ENCODE measurements at places on chromosomes 3 and 15.

DNA sequence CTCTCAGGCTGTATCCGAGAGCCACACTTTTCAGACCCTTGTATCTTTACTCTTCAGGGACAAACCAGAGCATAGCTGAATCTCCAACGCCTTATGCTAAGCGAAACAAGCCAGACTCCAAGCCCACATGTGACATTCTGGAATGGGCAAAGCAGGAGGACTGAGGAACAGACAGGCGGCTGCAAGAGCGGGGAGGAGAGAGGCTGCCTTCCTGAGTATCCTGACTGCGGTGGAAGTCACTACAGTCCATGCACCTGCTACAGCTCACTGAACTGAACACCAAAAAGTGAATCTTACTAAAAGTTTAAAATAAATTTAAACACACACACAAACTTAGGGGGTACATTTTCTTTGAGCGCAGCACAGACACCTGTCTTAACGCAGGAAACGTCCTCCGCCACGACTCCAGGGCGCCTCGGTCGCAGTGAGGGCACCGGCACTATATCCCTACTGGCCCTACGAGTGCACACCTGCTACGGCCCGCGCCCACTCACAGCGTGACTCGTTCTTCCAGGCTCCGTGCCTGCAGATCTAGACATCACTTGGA is 1.4 kb downstream of the CYFIP1 start:
- DNase-seq, result no peak

DNA sequence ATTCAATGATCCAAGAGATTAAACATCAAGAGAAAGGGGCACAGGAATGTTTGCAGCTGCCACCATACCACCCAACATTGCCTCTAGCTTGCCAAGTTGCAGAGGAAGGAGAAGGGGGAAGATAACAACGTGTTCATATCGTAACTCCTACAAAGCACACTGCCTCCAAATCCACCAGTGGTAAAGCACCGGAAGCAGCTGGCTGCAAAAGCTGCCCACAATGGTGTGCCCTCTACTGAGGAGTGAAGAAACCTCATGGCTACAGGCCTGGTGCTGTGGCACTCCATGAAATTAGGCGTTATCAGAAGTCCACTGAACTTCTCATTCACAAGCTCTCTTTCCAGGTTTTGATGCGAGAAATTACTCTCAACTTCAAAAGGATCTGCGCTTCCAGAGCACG is 263.9 kb upstream of the STT3B start:
- peak; percentile 49 for DNase-seq

- DNase-seq, result peak; percentile 21
These were observed 711.0 kb downstream of the MECOM start for GRCh38 chr3:168952551-168952950.

GRCh38 chr3:70753572-70753971 is 441.1 kb upstream of the MDFIC2 start:
- DNase-seq, result no peak

DNA sequence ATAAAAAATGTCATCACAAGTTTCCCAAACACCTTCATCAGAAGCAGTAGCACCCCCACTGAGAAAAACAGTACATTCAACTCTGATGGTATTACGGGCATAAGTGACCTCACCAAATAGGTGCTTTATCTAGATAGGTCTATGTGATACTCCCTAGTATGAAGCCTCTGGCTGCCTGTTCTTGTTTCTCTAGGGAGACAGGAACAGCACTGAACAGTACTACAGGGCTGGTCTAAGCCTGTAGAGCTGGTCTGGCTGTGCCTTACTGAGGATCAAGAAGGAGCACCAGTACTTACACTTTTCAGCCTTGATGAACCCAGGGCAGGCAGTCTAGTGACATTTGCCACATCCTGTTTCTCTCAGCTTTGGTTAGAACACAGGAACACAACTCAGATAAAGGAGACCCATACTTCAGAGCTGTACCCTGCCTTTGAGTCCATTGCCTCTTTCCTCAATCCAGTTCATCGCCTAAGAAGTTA is 35.9 kb downstream of the OXNAD1 start:
- peak; percentile 57 for DNase-seq

GRCh38 chr15:52252781-52253180 is 42.8 kb downstream of the MYO5C start:
- no peak for DNase-seq

DNA sequence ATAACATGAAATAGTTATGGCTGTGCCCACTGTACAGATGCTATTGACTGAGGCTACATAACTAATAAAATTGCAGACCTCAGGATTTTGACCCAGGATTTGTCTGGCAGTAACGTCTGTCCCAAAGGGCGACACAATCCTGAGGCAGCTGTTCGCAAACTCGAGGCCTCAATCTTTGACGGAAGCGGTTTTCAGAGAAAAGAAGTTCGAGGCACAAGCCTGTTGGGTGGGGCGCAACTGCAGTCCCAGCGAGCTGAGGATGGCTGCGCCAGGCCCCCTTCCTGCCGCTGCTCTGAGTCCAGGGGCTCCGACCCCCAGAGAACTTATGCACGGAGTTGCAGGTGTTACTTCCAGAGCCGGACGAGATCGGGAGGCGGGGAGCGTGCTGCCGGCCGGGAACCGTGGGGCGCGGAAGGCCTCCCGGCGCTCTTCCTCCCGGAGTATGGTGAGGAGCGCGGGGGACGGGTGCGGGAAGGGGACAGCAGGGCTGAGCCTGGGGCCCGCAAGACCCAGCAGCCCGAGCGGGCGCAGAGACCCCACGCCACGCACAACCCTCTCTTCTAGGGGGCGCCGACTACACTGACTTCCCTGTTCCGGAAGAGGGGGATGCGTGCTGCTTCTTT is at the start of gene PARP15:
Gene PARP15 (plus strand): TSS at position 242 of the 623 bp plus-strand sequence. CDS start 18 bp downstream, at position 260.
- peak; percentile 72 for DNase-seq

Measured in hematopoietic multipotent progenitor cell treated with erythropoietin and hydrocortisone succinate and interleukin-3 and kit ligand, for 8 days (in vitro differentiated cells).